ENCODE measurements at places on chromosomes 11 and 22.

DNA sequence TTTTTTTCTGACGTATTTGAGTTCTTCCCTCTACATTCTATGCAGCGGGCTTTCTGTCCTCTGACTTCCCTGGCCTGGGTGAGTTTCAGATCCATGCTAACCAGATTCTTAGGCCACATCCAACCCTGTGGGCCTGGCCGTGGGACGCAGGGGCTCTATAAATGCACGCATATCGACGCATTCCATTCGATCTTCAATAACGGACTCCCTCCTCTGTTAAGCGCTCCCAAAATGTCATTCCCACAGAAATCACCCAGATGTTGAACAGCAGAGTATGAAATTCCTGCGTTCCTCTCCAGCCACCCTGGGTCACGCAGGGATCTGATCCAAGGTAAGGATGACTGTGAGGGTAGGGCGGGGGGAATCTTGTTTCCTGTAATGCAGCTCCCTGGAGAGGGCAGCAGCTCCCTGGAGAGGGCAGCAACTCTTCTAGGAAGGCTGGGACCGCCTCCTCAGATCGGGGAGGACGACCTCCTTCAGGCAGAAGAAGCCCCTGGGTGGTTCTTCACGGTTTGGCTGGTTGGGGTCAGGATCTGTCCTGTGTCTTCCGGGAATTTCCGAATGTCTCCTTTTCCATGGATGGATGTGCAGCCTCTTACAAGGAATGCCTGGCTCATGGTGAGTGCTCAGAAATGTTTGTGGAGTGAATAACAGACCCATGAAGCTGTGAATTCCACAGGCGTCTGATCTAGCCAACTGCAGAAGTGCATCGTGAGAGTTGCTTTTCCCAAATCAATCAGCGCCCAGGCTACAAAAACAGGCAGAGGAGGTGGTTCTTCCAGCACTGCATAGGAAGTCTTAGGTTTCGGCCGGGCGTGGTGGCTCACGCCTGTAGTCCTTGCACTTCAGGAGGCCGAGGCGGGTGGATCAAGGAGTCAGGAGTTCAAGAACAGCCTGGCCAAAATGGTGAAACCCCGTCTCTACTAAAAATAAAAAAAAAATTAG is 12.2 kb downstream of the MRGPRD start:
- DNase-seq = no peak

DNA sequence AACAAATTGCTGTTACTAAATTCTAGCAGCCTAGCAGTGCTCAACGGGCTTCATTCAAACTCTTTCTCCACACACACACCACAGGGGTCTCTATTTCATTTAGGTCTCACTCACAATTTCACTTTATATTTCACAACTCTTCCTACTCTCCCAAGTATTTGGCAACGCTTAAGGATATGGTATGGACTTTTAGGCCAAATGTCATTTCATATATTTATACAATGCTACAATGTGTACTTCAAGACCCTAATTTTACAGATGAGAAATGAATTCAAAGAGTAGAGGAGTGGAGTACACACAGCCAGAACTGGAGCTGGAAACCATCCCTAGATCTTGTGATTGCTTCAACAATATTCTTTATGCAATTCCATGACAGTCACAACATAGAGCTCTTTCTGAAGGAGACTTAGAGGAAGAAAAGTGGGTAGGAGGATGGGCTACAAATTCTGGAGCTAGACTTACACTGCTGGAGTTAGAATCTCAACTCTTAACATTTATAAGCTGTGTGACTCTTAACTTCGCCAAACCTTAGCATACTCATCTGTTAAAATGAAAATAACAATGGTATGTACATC is 2.5 kb upstream of the MS4A13 start:
- DNase-seq = no peak

- no peak for DNase-seq
These were observed 21.1 kb downstream of the RFPL3 start for GRCh38 chr22:32378707-32379272.

DNA sequence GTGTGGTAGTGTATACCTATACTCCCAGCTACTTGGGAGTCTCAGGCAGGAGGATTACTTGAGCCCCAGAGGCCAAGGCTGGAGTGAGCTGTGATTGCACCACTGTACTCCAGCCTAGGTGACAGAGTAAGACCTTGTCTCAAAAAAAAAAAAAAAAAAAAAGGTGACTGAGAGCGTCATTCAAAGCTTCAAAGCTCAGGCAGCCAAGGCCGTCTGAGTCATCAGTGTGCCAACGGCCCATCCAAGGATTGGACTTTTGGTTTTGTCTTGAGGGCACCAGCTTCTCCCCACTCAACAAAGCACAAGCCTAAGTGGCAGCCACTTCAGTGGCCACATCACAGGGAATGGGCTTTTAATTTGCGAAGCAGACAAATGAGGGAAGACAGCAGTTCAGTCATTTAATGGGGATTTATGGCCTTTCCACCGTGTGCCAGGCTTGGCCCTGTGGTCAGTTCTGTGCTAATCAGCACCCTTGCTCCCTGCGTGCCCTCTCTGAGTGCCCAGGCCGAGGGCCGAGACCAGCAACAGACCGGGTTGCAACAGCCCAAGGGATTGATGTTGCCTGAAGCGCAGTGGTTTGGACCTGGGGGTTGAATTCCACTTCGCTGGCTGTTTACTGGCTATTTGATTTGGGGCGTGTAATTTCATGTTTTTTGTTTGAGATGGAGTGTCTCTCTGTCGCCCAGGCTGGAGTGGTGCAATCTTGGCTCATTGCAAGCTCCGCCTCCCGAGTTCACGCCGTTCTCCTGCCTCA is 30.2 kb upstream of the CRYBB3 start:
- no peak for DNase-seq

DNA sequence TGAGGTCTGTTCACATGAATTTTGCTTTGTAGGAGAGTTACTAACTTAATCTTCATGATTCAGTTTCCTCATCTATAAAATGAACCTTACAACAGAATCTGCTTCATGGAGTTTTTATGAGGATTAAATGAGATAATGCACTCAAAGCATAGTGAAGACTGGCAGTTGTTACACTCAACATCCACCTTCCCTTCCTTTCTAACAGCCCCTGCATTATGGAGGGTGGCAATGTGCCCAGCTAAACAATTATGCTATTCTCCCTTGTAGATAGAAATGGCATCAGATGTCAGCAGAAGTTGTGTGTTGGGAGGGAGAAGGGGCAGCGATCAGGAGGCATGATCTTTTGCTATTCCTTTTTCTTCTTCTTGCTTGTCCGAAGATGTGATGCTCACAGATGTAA is 6.5 kb downstream of the POU2AF1 start:
- DNase-seq = no peak

DNA sequence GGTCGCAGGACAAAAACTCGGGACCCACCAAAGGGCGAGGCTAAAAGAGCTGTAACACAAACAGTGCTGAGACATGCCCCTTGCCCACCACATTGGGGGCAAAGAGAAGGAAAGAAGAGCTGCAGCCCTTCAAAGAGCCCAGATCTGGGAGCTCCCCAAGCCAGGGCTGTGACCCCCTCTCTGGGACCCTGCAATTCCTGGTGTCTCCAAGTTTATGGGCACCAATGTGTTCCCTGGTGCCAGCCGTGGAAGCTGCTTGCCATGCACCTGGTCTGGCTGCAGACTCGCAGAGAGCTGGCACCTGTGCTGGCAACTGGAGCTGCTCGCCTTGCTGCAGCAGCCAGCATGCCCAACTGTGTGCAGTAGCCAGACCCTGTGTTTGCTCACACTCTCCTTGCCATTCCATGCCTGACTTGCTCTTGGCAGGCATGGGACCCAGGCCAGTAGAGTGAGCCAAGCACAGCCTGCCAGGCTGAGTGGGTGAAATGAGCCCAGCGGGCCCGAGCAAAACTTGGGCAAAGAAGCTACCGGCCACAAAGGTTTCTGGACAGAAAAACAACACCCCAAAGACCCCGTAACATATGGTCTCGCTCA is 16.0 kb downstream of the RRP8 start:
- no peak for DNase-seq

DNA sequence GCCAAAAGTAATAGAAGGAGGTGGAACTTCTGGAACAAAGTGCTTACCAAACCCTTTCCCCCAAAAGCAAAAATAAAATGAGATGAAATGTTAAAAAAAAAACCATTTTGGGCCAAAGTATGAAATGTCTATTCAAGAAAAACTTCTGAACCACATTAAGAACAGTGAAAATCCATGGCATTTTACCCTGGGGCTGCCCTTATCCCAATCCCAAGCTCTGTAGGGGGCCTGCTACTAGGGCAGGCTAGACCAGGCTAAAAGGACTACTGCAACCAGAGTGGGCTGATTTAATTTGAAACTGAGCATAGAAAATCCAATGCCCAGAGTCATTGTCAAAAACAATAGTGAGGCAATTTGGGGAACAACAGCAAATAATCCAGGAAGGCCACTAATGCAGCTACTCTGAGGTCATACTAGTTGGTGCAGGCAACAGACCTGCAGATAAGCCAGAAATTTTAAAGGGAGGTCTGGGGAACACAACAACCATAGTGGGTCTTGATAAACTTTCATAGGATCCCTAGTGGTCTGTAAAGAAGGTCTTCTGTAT is 99.4 kb downstream of the RELT start:
- DNase-seq = no peak

DNA sequence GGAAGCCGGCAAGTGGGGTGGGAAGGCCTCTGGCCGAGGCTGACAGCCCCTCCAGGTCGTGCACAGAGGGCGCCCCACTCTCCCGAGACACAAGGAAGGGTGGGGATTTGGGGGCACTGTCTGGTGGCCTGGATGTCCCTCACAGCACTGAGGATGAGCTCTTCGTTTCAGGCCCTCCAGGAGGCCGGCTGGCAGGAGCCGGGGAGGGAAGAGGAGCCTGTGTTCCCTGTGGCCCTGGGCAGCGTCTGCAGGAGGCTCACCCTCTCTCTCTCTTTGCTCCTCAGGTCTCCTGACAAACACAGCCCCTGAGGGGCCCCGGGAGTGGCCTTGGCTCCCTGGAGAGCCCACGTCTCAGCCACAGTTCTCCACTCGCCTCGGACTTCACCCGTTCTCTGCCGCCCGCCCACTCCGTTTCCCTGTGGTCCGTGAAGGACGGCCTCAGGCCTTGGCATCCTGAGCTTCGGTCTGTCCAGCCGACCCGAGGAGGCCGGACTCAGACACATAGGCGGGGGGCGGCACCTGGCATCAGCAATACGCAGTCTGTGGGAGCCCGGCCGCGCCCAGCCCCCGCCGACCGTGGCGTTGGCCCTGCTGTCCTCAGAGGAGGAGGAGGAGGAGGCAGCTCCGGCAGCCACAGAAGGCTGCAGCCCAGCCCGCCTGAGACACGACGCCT is 1078.0 kb downstream of the BRD1 start:
- DNase-seq = no peak

DNA sequence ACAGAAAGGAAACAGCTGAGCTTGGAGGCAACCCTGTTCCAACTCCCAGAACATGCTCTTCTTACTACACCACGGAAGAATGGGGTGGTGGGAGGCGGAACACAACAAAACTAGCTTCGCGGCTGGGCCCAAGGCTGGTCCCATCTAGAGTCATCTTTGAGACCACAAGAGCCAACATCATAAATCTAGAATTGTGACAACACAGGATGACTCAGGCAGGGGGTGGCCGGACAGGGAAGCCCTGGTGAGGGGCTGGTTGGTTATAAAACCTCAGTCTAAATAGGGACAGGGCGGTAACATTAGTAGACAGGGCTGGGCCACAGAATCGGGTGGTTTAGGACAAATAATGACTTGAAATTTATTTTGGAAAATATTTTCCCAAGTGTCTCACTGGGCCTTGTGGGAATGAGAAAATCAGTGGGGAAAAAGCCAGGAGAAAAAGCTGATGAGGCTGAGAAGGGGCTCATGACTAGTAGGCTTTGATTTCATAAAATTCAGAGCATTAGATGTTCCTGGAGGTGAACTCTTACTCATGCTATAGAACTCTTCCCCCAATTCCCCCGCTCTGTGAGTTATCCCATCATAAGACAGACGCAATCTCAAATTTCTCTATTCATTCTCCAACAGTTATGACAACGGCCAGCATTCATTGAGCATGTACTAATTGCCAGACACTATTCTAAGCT is 151.8 kb upstream of the TIMP3 start:
- DNase-seq = no peak

GRCh38 chr22:48076008-48076407 is 1313.6 kb downstream of the TBC1D22A start:
- DNase-seq = no peak

- no peak for DNase-seq
These were observed 23.7 kb downstream of the INCENP start for GRCh38 chr11:62147545-62147944.
